ENCODE measurements at places on chromosomes 6 and 20.

GRCh38 chr6:15409301-15410125, 163.6 kb downstream of the JARID2 start:
- no peak for DNase-seq

GRCh38 chr6:2952557-2953095, 18.7 kb downstream of the SERPINB6 start:
- no peak for DNase-seq

- no peak for DNase-seq
These were observed 5.1 kb upstream of the C20orf141 start for GRCh38 chr20:2809690-2810089.

DNA sequence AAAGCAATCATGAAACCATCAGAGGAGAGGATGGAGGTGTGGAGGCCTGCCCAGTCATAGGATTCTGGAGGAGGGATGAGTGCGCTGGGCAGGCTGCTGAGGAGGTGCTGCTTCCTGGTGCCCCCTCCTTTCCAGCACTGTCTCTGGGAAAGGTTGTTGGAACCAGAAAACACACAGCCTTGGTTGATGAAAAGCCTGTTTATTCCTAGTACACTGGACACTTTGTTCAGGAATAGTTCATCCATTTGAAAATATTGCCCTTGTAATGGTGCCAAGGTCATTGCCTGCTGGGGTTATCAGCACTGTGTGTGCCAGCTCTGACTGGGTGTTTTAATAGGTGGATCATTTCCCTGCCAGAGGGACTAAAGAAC, 83.7 kb upstream of the ARMC2 start:
- DNase-seq: no peak

- no peak for DNase-seq
These were observed 19.0 kb upstream of the GSTA4 start for GRCh38 chr6:53014063-53014462.

DNA sequence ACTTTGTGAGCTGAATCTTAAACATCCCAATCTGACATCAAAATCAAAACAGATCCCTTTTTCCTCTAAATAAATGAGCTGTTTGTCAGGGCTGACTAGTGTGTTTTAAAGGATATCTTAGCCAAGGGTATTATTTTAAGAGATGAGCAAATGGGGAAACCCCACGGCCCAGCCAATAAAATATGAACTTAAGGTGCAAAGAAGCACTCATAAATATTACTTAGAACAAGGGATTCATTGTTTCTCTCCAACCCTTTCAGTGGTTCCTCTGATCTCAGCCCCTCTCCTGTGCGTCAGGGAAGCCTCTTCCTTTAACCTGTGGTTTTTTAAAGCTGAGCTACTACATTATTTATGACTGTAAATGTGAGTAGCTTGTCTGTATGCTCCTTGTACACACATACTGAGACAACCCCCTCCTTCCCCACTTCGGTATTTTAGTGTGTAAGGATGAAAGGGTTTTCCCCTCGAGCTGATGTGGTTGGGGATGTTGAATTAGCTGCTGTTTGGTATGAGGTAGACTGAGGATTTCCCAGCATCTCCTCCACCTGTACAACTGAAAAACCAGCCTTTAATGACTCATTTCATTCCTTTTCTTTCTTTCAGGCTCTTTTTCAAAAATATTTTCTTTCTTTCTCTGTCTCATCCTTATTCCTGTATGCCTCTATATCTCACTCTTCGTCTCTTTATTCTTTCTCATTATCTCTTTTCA, 6.5 kb downstream of the BMP5 start:
- no peak for DNase-seq

DNA sequence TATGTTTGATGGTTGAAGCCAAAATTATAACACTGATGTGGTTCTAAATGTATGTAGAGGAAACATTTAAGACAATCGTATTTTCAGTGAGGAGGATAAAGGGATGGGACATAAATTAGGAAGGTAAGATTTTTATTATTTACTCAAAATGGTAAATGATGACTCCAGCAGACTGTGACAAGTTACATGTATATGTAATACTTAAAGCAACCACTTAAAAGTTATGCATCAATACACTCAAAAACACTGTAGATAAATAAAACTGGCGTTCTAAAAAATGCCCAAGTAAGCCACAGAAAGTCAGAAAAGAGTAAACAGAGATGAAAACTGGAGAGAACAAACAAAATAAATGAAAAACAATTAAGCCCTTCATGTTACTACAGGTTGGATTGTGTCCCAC, 18.7 kb downstream of the HLA-DMB start:
- no peak for DNase-seq

DNA sequence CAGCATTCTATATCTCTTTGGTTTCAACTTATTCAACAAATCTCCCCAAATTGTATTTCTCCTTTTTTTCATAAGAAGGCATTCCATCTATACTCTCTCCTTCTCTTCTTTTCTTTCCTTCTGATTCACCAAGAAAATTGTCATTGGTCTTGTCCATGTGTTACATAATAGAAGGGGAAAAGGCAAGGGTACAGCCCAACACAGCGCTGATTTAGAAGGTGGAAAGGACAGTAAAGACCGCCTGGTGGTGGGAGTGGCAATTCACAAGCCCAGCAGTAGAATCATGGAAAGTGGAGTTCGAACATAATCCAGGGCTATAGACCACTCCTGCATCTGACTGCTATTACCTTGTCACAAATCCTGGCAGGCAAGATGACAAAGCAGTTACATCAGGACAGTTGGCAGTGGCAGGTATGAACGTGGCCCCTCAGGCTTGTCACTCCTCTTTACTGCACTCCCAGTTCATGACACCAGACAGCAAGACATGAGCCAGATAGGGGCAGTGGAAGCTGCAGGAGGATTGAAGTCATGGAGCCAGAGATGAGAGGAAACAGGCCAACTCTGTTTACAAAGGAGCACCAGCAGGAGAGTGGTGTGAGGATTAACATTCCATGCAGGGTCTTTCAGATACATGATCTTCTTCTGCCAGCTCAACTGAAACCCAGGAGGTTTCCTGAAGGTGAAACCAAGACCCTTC, 2.1 kb upstream of the TNFAIP3 start:
- no peak for DNase-seq

DNA sequence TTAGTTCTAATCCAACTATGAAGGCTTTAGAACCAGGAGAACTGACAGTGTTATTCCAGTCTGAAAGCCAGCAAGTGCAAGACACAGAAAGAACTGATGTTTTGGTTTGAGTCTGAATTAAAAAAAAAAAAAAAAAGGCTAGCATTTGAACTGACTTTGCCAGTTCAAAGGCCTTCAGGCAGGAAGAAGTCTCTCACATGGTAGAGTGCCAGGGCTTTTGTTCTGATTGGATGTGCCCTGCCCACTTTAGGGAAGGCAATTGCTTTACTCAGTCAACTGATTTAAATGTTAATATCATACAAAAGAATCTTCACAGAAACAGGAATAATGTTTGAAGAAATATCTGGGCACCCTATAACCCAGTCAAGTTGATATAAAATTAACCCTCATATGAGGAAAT, 212.2 kb downstream of the HIVEP2 start:
- no peak for DNase-seq

DNA sequence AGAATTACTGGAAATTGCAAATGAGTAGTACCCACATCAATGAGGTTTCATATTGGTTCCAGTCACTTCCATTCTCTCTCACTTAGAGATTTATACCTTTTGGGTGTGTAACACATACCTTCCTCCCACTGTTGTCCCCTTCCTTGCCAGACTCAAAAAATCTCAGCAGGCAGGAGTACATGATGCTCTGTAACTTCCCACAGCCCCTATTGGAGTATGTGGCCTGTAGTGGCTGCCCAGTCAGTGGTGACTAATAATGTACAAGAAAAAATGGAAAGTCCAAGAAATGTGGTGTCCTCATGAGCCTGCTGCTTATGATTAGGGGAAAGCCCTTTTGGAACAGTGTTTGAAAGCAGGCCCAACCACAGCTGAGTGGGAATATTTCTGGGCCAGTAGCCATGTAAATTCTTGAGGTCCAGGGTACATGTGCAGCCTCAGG, 312.0 kb downstream of the ZFAND3 start:
- no peak for DNase-seq

GRCh38 chr6:34374069-34374468, 18.4 kb downstream of the NUDT3 start:
- DNase-seq: no peak

- no peak for DNase-seq
These were observed 375.3 kb downstream of the MAFB start for GRCh38 chr20:40313730-40314129.

DNA sequence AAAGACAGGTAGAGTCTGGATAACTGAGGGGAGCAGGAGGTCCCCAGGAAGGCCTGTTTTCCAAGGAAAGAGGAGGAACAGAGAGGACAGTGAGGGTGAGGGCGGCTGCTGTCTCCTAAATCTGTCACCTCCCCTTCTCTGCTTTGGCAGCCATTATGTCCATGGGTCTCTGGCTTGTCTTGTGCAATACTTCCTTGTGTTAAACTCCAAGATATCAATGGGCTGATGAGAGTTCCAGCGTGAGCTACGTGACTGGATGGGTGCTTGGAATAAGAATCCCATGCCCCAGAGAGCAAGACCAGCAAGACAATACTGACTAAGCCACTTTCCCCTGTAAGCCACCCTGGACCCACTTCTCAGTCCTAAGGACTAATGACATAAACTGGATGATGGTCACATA, 26.3 kb upstream of the DNAAF9 start:
- DNase-seq: no peak

DNA sequence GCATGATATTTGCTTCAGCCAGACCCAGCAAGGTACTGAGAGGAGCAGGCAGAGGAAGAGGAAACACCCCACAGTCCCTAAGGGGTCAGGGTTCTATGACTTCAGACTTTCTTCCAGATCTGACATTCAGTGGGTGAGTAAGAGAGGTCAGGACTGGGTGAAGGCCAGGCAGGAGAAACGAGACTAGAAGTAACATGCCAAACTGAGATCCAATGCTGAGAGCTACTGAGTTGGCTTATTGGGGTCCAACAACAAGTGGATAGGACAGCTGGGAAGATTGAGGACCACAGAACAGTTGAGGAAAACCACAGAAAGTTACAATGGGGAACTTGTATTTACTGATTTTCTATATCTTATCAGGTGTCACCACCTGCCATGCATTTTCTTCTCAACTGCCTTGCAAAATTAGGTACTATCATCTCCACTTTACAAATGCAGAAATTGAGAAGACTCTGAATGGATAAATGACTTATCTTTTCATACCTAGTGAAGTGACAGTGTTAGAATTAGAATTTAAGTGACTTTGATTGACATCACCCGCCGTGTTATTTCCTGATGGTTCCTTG, 43.8 kb upstream of the HIVEP1 start:
- no peak for DNase-seq

DNA sequence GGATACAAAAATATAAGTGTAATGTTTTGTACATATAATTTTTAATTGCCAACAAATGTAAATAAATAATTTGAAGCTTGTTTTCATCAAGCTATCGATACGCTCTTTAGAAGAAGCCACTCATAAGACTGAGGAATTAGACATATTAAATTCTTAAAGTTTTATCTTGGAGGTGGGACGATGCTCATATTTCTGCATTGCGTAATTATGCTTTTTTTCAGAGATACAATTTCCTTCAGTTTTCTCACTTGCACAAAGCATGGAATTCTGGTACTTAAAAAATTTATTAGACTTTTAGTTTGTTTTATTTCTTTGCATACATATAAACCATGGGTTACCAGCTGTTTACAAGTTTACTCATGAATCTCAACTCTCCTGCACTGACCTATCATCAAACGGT, 980.0 kb downstream of the EYS start:
- no peak for DNase-seq

DNA sequence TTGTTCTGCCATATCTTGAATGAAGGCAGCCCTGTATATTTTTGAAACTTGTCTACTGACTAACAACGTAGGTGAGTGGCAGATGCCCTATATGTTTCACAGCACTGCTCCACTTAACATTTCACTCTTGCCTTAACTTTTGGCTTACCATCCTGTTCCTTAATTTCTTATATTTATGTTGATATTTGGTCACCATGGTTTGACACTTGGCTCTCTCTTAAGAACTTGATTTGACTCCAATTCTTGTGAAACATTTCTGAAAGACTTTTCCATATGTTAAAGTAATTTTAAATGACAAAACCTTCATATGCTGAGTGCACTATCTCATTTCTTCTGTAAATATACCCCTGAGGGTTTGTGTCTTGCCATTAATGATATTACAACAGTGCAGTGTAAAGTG, 434.3 kb upstream of the IMPG1 start:
- no peak for DNase-seq

GRCh38 chr6:50905297-50905696, 86.6 kb downstream of the TFAP2B start:
- no peak for DNase-seq

DNA sequence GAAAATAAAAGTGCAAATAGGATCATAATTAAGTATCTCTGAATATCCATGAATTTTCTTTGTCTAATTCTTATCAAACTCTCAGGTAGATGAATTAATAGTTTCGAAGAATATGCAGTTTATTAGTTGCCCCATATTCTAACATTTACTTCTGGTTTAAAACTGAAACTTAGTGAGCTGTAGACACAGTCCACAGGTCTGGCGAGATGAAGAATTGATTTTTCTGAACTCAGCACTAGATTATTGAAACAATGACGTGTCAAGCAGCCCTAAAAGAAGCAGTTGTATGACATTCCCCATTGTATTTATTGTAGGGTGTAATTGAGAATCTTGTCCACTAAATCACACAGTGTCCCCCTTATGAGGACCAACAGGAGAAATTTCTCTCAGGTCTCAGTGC, 407.1 kb downstream of the GRIK2 start:
- no peak for DNase-seq

GRCh38 chr20:58268936-58269619, 40.4 kb upstream of the RAB22A start:
- DNase-seq: no peak

Measured in stimulated activated naive CD4-positive, alpha-beta T cell (primary cell).